Left renal pelvis (tissue), 4 donors: ENCODE measurements at places on chromosomes 1 and 21.

DNA sequence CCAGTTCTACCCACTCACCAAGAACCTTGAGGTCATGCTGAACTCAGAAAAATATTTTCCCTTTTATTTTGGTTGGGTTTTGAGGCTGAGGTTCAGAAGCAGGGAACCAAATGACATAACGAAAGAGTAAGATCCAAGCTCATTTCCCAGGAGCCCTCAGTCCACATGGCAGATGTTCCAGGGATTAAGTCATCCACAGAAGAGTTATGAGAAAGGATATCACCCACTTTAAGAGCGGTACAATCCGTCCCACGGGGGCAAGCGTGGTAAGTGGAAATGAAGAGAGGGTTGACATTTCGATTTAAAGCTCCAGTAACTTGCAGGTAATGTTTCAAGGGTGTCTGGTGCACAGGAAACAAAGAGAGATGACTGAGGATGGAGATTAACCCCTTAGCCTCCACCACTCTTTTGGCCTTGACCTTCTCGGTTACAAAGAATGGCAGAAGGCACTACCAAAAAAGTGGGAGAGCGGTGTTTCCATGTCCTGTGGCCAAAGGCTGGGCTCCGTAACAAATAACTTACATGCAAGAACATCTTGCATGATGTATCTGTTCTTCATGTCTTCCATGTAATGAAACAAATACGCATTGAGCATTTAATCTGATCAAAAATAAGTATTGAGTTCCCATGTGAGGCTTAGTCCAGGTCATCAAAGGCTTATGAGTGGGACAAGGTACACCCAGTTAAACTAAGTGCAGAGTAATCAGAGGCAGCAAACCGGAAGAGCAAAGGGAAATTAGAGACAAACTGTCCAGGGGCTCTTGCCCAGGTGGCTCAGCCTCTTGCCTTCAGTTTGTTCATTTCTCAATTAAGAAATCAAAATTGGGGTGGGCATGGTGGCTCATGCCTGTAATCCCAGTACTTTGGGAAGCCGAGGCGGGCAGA, 241.4 kb downstream of the TOMM20 start:
- no peak for DNase-seq

GRCh38 chr1:908661-909060, 15.1 kb upstream of the SAMD11 start:
- DNase-seq, result no peak

DNA sequence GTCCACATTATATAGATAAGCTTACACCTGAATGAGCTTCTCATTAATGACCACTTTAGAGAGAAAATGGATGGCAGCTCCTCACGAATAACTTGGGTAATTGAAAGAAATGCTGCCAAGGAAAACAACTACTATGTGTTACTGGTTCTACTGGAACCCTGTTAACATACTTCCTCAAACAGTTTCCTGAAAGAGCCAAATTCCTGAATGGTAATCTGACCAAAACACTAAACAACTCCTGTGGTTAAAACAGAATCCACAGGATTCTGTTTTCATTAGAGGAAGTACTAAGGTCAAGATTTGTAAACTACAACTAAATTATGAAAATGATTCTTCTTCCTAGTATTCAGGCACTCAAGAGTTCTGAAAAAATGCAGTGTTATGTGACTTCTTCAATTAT, 107.2 kb downstream of the DNM3 start:
- no peak for DNase-seq

GRCh38 chr1:65890201-65890843, 97.6 kb downstream of the PDE4B start:
- DNase-seq, result no peak

GRCh38 chr1:202349206-202349928, 868 bp downstream of the PPP1R12B start:
- DNase-seq, result no peak
